ENCODE measurements at places on chromosomes 5 and 9.

DNA sequence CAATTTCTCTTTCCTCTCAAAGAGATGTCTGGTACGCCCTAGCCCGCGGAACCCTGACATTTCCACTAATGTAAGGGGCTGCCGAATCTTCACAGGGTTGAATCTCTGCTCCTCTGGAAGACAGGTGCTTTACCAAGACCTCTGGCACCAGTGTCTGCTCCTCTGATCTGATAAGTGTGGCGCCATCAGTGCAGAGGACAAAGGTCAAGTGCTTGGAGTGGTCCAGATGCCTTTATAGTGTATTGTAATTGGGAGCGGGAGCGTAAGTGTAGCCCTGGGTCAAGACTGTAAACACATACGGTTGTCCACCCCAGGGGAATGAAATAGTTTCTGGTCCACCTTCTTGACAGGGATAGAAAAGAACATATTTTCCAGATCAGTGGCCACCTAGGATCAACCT, 17.7 kb downstream of the ADAMTSL2 start:
- no peak for DNase-seq

DNA sequence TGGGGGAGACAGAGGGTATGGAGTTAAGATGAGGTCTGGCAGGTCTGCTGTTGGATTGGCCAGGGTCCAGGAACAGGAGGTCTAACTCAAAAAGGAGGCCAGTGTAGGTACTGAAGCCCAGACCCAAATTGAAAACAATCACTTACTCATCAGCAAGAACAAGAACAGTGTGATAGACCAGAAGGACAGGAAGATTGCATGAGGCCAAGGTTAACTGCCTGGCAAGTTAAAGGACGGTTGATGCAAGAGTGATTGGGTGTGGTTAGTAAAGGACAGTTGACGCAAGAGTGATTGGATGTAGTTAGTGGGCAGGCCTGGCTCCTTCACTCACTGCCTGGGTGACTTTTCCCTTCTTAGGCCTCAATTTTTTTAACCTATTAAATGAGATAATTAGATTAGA, 132.6 kb downstream of the PDZD2 start:
- DNase-seq = no peak

- no peak for DNase-seq
Measured at GRCh38 chr9:26058111-26058895, 380.1 kb upstream of the TUSC1 start.

DNA sequence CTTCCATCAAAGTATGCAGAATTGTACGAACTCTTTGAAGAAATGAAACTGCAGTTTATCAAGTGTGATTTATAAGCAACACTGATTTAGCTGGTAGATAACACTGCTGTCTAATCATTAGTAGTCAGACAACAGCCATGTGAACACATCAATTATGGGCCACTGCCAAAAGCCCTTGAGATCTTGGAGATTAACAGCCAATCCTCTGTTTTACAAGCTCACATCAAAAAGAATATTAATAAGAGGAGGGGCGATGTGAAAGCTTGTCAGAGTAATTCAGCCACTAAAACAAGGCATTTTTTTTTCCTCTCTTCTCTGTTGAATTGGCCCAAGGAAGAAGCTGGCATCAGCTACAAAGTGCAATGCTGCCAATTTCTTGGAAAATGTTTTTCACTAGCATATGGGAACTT, 28.1 kb downstream of the ZNF608 start:
- no peak for DNase-seq

DNA sequence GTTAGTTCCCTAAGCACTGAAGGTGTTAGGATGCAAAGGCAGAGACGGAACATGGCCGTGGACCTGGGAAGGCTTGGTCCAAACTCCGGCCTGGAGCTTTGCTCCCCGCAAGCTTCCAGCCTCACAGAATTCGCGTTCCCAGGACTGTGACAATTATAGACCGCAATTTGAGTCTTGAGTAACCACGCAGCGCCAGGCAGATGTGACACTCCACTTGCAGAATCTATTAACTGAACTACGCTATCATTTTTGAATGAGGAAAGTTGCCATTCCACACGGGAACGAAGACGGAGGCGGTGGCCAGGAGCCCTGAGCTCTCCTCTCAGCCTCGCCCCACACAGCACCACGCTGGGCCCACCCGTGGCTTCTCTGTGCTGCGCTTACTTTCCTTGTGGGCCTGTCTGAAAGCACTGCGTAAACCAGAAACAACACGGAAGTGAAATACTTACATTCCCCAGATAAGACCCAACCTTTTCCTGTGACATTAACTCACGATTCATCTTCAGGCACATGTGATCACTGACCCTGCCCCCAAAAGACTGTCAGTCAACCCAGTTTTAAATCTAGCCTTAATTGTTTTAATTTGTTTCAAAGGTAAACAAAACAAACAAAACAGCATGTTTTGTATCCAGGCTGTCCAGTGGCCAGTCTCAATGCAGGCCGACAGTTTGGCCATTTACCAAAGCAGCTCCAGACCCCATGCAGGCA, 16.1 kb upstream of the COL5A1 start:
- DNase-seq = no peak

- no peak for DNase-seq
Measured at GRCh38 chr5:91328743-91329142, 54.4 kb downstream of the ARRDC3 start.
